ENCODE measurements at places on chromosomes 2 and 18. TPM values are rescaled to one million over a fixed set of nuclear protein-coding genes. Genes with fewer than 3 reads are reported as not detected.

The UGT1A1 gene
- total RNA-seq: not detected

The HOXD3 gene
- total RNA-seq: 18.0 TPM

The EFHD1 gene
- total RNA-seq: under 0.01 TPM

The SLC38A11 gene
- not detected for total RNA-seq

The TXNL4A gene
- total RNA-seq: 56.2 TPM

The PROKR1 gene
- not detected for total RNA-seq

The MSH6 gene
- 29.4 TPM for total RNA-seq

The PCGF1 gene
- 14.0 TPM for total RNA-seq

The NTSR2 gene
- total RNA-seq: not detected

The TRIM54 gene
- 0.33 TPM for total RNA-seq

The CYP27A1 gene
- total RNA-seq: 9.1 TPM

The SPP2 gene
- total RNA-seq: not detected

The PDE11A gene
- total RNA-seq: 0.10 TPM

The ANKRD36B gene
- 82.0 TPM for total RNA-seq

The ENOSF1 gene
- 21.9 TPM for total RNA-seq

The SLC40A1 gene
- total RNA-seq: 44.4 TPM

The CPLX4 gene
- not detected for total RNA-seq

The EVX2 gene
- not detected for total RNA-seq

The RNU2-63P gene
- total RNA-seq: not detected

The VWA3B gene
- not detected for total RNA-seq

The CD8B2 gene
- not detected for total RNA-seq

The ADCY3 gene
- total RNA-seq: 18.0 TPM

The SERPINB7 gene
- not detected for total RNA-seq

The IWS1 gene
- total RNA-seq: 38.4 TPM

The MTIF2 gene
- total RNA-seq: 28.1 TPM

The CAPN13 gene
- not detected for total RNA-seq

The DES gene
- total RNA-seq: not detected

The CHST9 gene
- not detected for total RNA-seq

The DTYMK gene
- 37.2 TPM for total RNA-seq

The DNAJC5G gene
- total RNA-seq: 0.98 TPM

The TTR gene
- total RNA-seq: not detected

The SATB2 gene
- total RNA-seq: 1.3 TPM

The REEP1 gene
- total RNA-seq: 0.98 TPM

The ACADL gene
- total RNA-seq: not detected

The COX7A2L gene
- 211 TPM for total RNA-seq

The MROH2A gene
- total RNA-seq: not detected

The TRIM43 gene
- total RNA-seq: not detected

The TMEFF2 gene
- not detected for total RNA-seq

The GYPC gene
- 147 TPM for total RNA-seq

The SERPINB2 gene
- 0.65 TPM for total RNA-seq

The SLC9A4 gene
- total RNA-seq: under 0.01 TPM

The FAM237A gene
- not detected for total RNA-seq

The EPB41L5 gene
- 17.6 TPM for total RNA-seq

The MARCO gene
- total RNA-seq: not detected

The ARHGAP15 gene
- not detected for total RNA-seq

The MAB21L4 gene
- total RNA-seq: not detected

The SERPINB3 gene
- total RNA-seq: not detected

The RFTN2 gene
- 5.9 TPM for total RNA-seq

Data from vein endothelial cell (primary cell).